ENCODE measurements at places on chromosomes 12 and 14. TPM values are rescaled to one million over a fixed set of nuclear protein-coding genes. Genes with fewer than 3 reads are reported as not detected.

Gene HEBP1
- 26.2 TPM for total RNA-seq

Gene IAPP
- not detected for total RNA-seq

Gene CLSTN3
- total RNA-seq, result 14.0 TPM

Gene LRP1-AS
- not detected for total RNA-seq

Gene CLEC1A
- total RNA-seq, result not detected

Gene FAM161B
- 1.8 TPM for total RNA-seq

All from HT1080 (cell line).